Sigmoid colon (tissue), 7 donors: ENCODE measurements at places on chromosomes 3 and 15.

- peak; percentile 22 for DNase-seq
Measured at GRCh38 chr3:38613426-38613825, 36.1 kb downstream of the SCN5A start.

- DNase-seq, result no peak
Measured at GRCh38 chr15:89346516-89347231, 12.1 kb upstream of the POLG start.

- no peak for DNase-seq
Measured at GRCh38 chr3:11455956-11456355, 183.8 kb downstream of the ATG7 start.

GRCh38 chr3:25713341-25713985 is 48.8 kb upstream of the TOP2B start:
- no peak for DNase-seq

DNA sequence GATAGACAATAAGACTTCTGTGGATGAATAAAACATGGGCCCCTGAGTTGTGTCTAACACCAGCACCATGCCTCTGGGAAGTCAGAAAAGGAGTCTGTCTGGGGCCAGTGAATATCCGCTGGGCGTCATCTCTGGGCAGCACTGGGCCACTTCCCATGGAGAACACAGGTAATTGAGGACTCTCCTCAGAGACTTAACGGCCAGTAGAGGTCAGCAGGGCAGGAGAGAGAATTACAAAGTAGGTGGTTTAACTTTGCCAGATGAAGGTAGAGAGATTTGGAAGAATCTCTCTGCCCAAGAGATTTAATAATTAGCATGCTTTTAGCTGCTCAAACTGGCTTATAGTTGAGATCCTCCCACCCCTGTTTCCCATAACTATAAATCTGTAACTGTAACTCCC is 65.7 kb downstream of the OCA2 start:
- no peak for DNase-seq

DNA sequence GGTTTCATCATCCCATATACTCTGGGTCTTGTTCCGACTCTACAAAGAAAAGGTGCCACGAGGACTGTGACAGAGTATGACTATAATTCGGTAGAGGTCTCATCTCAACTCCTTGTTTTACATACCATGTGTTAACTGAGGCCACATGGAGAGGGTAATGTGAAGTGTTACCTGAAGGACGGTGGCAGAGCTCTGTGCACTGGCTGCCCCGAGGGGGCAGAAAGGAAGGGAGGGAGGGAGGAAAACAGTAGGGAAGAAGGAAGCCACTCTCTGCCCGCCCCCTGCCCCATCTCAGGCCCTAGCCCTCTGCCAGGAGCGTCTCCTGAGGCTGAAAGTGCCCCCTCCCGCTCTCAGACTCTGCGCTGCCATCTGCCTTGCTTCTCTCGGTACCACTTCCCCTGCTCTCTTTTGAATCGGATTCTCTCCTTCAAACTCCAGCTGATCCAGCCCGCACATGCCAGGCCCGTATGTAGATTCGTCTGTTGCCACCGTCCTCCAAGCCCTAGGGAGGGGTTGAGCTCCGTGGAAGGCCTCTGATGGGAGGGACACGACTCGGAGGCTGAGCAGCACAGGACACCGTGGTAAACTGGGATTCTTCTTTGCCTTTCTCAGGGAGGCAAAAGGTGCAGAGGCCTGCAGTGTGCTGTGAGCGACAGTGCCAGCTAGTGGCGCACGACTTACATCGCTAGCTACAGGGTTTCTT is 70.5 kb upstream of the ATP10A start:
- peak; percentile 88 for DNase-seq

- DNase-seq, result no peak
Measured at GRCh38 chr3:76410762-76411281, 625.5 kb upstream of the ZNF717 start.

DNA sequence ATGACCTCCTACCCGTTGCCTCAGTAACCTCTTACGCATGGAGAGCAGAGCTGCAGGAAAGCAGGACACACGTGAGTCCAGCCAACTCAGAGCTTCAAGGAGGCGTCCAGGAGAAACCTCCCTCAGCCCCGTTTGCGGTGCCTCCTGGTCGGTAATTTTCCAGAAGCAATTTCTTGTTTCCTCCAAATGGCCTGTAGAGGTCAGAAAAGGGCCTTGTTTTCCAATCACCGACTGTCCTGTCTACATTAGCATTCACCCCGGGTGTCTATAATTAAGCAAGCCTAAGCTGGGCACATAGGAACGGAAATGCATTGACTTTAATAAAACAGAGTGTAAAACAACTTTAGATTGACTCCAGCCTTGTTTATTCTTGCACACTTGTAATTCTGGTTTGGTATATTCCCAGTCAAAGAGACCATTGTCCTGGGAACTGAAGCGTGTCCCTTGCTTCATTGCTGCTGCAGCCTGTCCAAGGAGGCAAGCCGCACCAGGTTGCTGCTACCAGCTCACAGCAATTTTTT is 836.2 kb downstream of the AGBL1 start:
- DNase-seq, result no peak

DNA sequence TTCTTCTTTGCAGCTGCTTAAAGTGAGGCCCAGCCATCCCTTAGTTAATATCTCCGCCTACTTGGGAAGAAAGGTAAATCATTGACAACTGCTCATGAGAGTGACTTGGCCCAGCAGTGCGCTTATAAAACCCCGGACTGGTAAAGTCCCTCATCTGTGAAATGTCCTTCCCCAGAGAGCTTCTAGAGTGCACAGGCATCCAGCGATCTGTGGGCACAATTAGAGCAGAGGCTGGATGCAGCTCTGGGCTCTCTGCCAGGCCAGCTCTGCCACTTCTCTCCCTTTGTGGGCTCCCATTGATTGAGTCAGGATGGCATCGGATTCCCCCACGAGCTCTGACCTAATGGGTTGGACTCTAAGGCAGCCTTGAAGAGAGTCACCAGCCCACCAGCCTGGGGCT is 219.0 kb upstream of the LINGO1 start:
- peak; percentile 37 for DNase-seq

DNA sequence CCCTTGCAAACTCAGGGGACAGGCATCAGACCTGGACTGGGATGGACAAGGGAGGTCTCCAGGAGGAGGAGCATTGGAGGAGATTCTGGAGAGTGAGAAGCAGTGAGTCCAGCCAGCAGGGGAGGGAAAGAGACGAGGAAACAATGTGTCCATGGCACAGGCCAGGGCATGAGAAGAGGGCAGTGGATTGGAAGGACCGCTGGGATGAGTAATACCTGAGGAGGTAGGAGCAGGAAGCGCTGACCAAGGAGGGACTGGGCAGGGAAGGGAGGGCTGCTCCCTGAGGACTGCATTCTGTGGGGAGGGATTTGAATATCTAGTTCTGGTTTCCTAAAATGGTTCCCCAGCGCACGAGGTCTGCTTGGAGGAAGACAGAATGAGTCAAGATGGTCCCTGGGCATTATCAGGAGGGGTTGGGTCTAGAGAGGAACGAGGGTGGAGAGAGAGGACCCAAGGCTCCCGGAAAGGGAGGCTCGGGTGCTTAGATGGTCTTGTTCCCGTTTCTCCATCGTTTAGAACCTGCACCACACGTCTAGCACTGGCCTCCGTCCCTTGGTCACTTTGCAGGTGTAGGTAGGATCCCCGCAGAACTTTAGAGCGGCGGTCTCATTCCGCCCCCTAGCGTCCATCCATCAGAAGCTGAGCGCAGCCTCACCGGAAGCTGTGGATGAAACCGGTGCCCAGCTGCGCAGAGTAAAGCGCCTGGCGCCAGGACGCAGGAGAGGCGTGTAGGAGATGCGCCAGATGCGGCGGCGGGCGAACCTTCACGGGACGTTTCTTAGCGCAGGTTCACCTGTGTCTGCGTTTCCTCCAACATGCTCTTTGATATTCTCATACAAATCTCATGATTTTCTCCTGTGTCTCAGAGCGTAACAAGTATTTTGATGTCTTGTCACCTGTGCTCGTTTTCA is 190.7 kb upstream of the NDN start:
- DNase-seq, result no peak
